ENCODE measurements at places on chromosomes 6 and 20. TPM values are rescaled to one million over a fixed set of nuclear protein-coding genes. Genes with fewer than 3 reads are reported as not detected.
A peak's percentile ranks its signal among the peaks of the same experiment; 100 is the strongest.

The POPDC3 gene
- total RNA-seq: not detected

The TTPAL gene
- 16.6 TPM for total RNA-seq

The VNN1 gene
- not detected for total RNA-seq

The ACSS1 gene
- total RNA-seq: 38.3 TPM

The CAP2 gene
- not detected for total RNA-seq

GRCh38 chr20:5072756-5073659 is 46.8 kb downstream of the PCNA start:
- no peak overlapping the region for H3K27ac ChIP-seq
- H3K4me1 ChIP-seq: peaks cover 27% of the 10 kb centered on the region
- peaks cover 2% of the 10 kb centered on the region for H3K36me3 ChIP-seq
- no peak overlapping the region for H3K4me3 ChIP-seq

- peaks cover 2% of the 10 kb centered on the region for H3K4me1 ChIP-seq
- no peak overlapping the region for H3K4me3 ChIP-seq
- peaks cover 5% of the 10 kb centered on the region for H3K36me3 ChIP-seq
Observed at GRCh38 chr6:139313229-139313628, 21.4 kb upstream of the TXLNB start.

DNA sequence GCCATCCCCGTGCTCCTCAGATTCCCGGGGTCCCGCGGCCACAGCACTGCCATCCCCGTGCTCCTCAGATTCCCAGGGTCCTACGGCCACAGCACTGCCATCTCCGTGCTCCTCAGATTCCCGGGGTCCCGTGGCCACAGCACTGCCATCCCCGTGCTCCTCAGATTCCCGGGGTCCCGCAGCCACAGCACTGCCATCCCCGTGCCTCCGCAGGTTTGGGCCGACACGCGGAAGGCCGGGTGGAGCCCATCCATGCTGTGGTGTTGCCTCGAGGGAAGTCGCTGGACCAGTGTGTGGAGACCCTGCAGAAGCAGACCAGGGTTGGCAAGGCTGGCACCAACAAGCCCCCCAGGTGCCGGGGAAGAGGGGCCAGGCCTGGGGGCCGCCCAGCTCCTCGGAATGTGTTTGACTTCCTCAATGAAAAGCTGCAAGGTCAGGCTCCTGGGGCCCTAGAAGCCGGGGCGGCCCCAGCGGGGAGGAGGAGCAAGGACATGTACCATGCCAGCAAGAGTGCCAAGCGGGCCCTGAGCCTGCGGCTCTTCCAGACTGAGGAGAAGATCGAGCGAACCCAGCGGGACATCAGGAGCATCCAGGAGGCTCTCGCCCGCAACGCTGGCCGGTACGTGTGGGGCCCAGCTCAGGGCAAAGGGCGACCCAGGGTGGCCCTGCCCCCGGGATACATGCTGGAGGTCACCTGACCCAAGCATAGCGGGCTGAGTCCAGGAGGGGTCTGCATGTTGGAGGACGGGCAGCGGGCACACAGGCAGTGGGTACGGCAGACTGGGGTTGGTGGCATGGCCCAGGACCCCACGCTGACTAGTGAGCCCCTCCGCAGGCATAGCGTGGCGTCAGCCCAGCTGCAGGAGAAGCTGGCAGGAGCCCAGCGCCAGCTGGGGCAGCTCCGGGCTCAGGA is 1.3 kb upstream of the LIME1 start:
- H3K4me3 ChIP-seq: peak overlapping the region; percentile 86
- H3K36me3 ChIP-seq: peaks cover 31% of the 10 kb centered on the region
- peaks cover 27% of the 10 kb centered on the region for H3K4me1 ChIP-seq
- peak overlapping the region; percentile 95 for H3K27ac ChIP-seq

GRCh38 chr20:58667975-58668374 is 16.9 kb downstream of the STX16 start:
- no peak overlapping the region for H3K27ac ChIP-seq
- H3K36me3 ChIP-seq: peaks cover 58% of the 10 kb centered on the region
- no peaks in the 10 kb centered on the region for H3K27me3 ChIP-seq
- H3K4me3 ChIP-seq: no peak overlapping the region
- H3K4me1 ChIP-seq: peaks cover 27% of the 10 kb centered on the region
